ENCODE measurements at places on chromosomes 6 and 20.

GRCh38 chr6:12077021-12077710 lies 65.1 kb downstream of the HIVEP1 start:
- H3K4me1 ChIP-seq: peaks cover 28% of the 10 kb centered on the region
- no peak for DNase-seq
- no peak overlapping the region for H3K4me3 ChIP-seq
- no peaks in the 10 kb centered on the region for H3K36me3 ChIP-seq
- no peaks in the 10 kb centered on the region for H3K27me3 ChIP-seq

GRCh38 chr6:101001012-101001411 lies 119.9 kb upstream of the ASCC3 start:
- no peak overlapping the region for H3K4me3 ChIP-seq
- H3K27ac ChIP-seq: no peak overlapping the region
- DNase-seq: no peak
- no peaks in the 10 kb centered on the region for H3K27me3 ChIP-seq
- no peaks in the 10 kb centered on the region for H3K36me3 ChIP-seq

- no peaks in the 10 kb centered on the region for H3K4me1 ChIP-seq
- no peaks in the 10 kb centered on the region for H3K36me3 ChIP-seq
- H3K27ac ChIP-seq: no peak overlapping the region
- no peak for DNase-seq
- H3K27me3 ChIP-seq: no peaks in the 10 kb centered on the region
Observed at GRCh38 chr20:22374678-22375590, 209.4 kb downstream of the FOXA2 start.

- no peak overlapping the region for H3K27ac ChIP-seq
- H3K36me3 ChIP-seq: no peaks in the 10 kb centered on the region
- H3K4me3 ChIP-seq: no peak overlapping the region
- no peaks in the 10 kb centered on the region for H3K4me1 ChIP-seq
Observed at GRCh38 chr6:134590004-134590403, 272.1 kb upstream of the SGK1 start.

- no peak overlapping the region for H3K4me3 ChIP-seq
- H3K4me1 ChIP-seq: no peaks in the 10 kb centered on the region
Observed at GRCh38 chr20:475463-476357, 13.4 kb upstream of the TBC1D20 start.

- no peak overlapping the region for H3K27ac ChIP-seq
- no peaks in the 10 kb centered on the region for H3K36me3 ChIP-seq
- no peaks in the 10 kb centered on the region for H3K27me3 ChIP-seq
- no peaks in the 10 kb centered on the region for H3K4me1 ChIP-seq
Observed at GRCh38 chr6:156731396-156731795, 45.8 kb upstream of the ARID1B start.

- no peak for DNase-seq
- peaks cover 21% of the 10 kb centered on the region for H3K4me1 ChIP-seq
- H3K4me3 ChIP-seq: peak overlapping the region; percentile 56
- no peaks in the 10 kb centered on the region for H3K27me3 ChIP-seq
- no peak overlapping the region for H3K27ac ChIP-seq
Observed at GRCh38 chr20:62860924-62861691, 514 bp downstream of the TCFL5 start.

- DNase-seq: peak; percentile 68
- H3K4me1 ChIP-seq: peaks cover 9% of the 10 kb centered on the region
- no peaks in the 10 kb centered on the region for H3K27me3 ChIP-seq
- no peak overlapping the region for H3K4me3 ChIP-seq
Observed at GRCh38 chr6:41159415-41160082, 3.4 kb downstream of the TREM2 start.

- no peaks in the 10 kb centered on the region for H3K27me3 ChIP-seq
- H3K4me3 ChIP-seq: no peak overlapping the region
- H3K27ac ChIP-seq: no peak overlapping the region
- no peaks in the 10 kb centered on the region for H3K36me3 ChIP-seq
- DNase-seq: no peak
Observed at GRCh38 chr20:16027686-16028085, 545.6 kb downstream of the KIF16B start.

DNA sequence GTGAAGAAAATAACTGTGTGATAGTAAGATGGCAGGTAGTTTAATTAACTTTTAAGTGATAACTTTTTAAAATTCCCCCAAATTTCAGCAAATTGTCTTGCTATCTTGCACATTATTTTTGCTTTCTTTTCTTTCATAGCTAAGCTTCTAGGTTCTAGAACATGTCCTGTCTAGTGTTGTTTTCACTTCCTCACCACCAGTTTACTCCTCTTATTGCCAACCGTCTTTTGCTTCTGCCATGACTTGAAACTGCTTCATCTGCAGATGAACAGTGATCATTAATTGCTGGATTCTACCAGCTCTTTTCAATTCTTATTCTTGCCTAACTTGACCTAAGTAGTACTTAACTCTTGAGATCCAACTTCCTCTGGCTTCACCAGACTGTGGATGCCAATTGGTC lies 137.8 kb downstream of the CENPW start:
- H3K4me1 ChIP-seq: no peaks in the 10 kb centered on the region
- no peaks in the 10 kb centered on the region for H3K27me3 ChIP-seq
- no peak for DNase-seq
- no peaks in the 10 kb centered on the region for H3K36me3 ChIP-seq
- H3K27ac ChIP-seq: no peak overlapping the region
- no peak overlapping the region for H3K4me3 ChIP-seq

- peaks cover 82% of the 10 kb centered on the region for H3K4me1 ChIP-seq
- DNase-seq: no peak
- peak overlapping the region; percentile 11 for H3K4me3 ChIP-seq
- H3K36me3 ChIP-seq: no peaks in the 10 kb centered on the region
- H3K27ac ChIP-seq: peak overlapping the region; percentile 100
Observed at GRCh38 chr6:35719404-35719829, 17.4 kb upstream of the ARMC12 start.

DNA sequence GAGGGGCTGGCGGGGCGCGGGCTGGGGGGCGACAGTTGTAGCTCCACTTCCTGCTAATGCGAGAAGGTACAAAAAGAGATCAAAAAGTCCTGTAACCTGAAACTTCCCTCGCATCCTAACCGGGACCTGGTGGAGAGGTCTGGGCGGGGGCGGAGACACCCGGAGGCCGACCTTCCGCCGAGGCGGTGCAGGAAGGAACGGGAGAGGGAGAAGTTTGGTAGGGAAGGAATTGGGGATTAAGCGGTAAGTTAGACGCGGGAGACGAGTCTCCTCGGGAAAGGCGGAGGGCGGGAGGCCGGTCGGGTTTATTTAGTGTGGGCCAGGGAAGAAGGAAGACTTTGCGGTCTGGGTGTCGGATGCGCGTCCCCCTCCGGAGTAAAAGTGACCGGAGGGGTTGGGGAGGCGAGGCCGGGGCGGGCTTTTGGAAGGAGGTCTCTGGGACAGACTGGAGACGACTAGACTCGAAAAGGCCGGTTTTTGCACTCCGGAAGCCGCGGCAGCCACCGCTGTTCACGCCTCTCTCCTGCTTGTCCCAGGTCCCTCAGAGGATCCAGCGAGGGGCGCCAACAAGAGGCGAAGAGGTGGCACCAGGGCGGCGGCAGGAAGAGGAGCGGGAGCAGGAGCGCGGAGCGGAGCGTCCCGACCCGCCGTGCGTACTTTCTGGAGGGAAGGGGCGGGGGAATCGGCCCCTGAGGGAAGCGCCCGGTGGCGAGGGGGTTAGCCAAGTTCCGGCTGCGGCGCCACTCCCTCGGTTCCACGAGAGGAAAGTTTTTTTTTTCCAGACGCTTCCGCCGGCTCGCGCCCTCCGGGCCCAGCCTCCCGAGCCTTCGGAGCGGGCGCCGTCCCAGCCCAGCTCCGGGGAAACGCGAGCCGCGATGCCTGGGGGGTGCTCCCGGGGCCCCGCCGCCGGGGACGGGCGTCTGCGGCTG lies 734 bp downstream of the TPBG start:
- H3K4me1 ChIP-seq: peaks cover 54% of the 10 kb centered on the region
- peak overlapping the region; percentile 72 for H3K4me3 ChIP-seq
- H3K36me3 ChIP-seq: no peaks in the 10 kb centered on the region
- no peak for DNase-seq
- H3K27me3 ChIP-seq: no peaks in the 10 kb centered on the region

- H3K36me3 ChIP-seq: no peaks in the 10 kb centered on the region
- H3K4me3 ChIP-seq: no peak overlapping the region
- H3K27me3 ChIP-seq: no peaks in the 10 kb centered on the region
- H3K27ac ChIP-seq: no peak overlapping the region
Observed at GRCh38 chr6:5090603-5091002, 5.5 kb downstream of the PPP1R3G start.

- peak; percentile 95 for DNase-seq
- H3K4me1 ChIP-seq: peaks cover 39% of the 10 kb centered on the region
- H3K4me3 ChIP-seq: peak overlapping the region; percentile 95
- H3K27ac ChIP-seq: peak overlapping the region; percentile 75
Observed at GRCh38 chr20:16574656-16575355, 1.6 kb upstream of the KIF16B start.

DNA sequence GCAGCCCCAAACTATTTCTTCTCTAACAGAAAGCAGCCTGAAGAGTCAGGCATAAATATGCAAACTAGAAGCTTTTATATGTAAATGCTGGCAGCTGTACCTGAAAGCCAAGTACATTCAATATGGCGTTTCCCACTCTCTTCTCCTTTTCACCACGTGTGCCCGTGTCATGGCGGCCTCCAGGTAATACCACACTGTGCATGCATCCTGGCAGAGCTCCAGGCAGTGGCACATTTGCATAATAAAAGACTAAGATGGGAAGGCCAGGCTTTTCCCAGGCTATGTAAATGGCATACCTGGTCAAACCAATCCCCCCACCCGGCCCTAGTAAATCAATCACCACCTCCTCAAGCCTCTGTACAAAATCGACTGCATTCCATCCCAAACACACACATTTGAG lies 120.6 kb downstream of the MMUT start:
- no peaks in the 10 kb centered on the region for H3K27me3 ChIP-seq
- no peak overlapping the region for H3K4me3 ChIP-seq
- no peak overlapping the region for H3K27ac ChIP-seq
- no peaks in the 10 kb centered on the region for H3K36me3 ChIP-seq
- no peaks in the 10 kb centered on the region for H3K4me1 ChIP-seq
- no peak for DNase-seq

- no peak overlapping the region for H3K27ac ChIP-seq
- H3K36me3 ChIP-seq: no peaks in the 10 kb centered on the region
- H3K27me3 ChIP-seq: no peaks in the 10 kb centered on the region
- H3K4me1 ChIP-seq: no peaks in the 10 kb centered on the region
Observed at GRCh38 chr6:141809901-141810300, 322.8 kb upstream of the GJE1 start.

DNA sequence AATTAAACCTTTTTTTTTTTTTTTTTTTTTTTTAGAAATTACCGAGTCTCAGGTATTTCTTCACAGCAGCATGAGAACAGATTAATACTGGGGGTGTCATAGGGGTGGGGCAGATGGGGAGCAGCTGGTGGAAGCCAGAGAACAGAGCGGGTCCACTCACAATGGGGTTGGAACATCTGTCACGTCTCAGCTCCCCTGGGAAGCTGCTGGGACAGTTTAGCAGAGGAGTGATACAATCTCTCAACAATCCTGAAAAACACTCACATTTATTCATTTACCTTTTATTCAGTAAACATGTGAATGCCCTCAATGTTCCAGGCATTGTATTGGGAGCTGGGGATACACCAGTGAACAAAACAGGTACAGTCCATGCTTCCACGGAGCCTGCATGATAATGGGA lies 162.2 kb downstream of the SMOC2 start:
- peaks cover 18% of the 10 kb centered on the region for H3K36me3 ChIP-seq
- H3K4me1 ChIP-seq: no peaks in the 10 kb centered on the region
- no peak for DNase-seq
- H3K4me3 ChIP-seq: no peak overlapping the region

DNA sequence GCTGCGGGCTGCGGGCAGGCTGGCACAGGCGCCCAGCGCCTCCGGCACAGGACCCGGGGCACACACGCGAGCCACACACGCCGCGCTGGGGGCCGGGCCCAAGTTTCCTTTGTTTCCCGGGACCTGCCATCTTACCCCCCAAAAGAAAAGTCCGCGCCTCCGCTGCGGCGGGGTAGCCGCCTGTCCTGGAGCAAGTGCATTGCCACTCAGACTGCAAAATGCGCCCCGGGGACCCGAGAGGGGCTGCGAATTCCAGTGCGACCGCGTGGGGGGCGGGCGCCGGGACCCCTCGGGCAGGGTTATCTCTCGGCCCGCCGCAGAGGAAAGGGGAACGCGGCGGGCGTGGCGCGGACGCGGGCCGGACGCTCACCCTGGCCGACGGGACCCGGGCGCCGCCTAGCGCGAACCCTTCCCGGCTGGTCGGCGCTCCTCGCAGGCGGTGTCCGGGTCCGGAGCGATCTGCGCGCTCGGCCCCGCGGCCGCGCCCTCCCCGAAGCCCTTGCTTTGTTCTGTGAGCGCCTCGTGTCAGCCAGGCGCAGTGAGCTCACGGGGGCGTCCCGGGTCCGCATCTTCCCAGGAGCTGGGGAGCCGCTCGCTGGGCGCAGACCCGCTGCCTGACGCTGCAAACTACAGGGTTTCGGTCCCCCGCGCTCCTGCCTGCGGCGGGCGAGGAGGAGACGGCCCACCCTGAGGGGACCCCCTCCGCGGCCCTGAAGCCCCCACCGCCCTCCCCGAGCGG lies 639 bp upstream of the CD24 start:
- DNase-seq: no peak
- peaks cover 25% of the 10 kb centered on the region for H3K27me3 ChIP-seq

GRCh38 chr20:36435592-36436541 lies 105.5 kb upstream of the MYL9 start:
- H3K27me3 ChIP-seq: no peaks in the 10 kb centered on the region
- no peaks in the 10 kb centered on the region for H3K4me1 ChIP-seq
- no peak for DNase-seq
- H3K4me3 ChIP-seq: peak overlapping the region; percentile 52

DNA sequence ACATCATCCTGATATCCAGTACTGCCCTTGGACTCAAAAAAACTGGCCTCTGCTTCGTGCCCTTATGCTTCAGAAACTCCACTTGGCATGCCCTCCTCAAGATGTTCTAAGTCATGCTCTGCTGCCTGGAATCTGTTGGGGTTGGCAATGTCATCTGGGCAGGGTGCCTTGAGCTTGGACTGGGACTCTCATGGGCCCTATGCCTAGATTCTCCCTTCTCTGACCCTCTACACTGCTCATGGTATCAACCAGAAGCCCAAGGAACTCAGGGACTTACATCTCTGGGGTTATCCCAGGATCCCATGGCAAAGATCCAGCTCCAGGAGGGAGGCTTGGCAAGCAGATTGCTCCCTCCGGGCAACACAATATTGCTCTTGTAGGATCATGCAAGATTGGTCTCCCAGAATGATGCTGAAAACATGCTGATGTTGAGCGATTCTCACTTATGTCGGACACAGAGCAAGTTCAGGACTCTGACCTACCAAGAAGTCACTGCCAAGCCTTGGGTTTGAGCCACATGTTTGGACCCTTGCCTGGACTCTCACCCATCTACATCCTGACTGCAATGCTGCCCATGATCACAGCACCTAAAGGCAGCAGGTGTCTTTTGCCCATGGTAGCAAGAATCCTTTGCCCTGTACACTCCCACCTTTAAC lies 88.8 kb downstream of the ADAT2 start:
- no peak for DNase-seq
- H3K27ac ChIP-seq: no peak overlapping the region
- H3K4me3 ChIP-seq: no peak overlapping the region
- no peaks in the 10 kb centered on the region for H3K4me1 ChIP-seq

- H3K4me3 ChIP-seq: no peak overlapping the region
- H3K27ac ChIP-seq: no peak overlapping the region
- no peaks in the 10 kb centered on the region for H3K36me3 ChIP-seq
- H3K27me3 ChIP-seq: no peaks in the 10 kb centered on the region
- DNase-seq: no peak
Observed at GRCh38 chr20:62047666-62048345, 17.9 kb downstream of the TAF4 start.
